ENCODE measurements at places on chromosomes 3 and 15.

GRCh38 chr3:61946570-61947324 lies 385.4 kb downstream of the PTPRG start:
- DNase-seq: no peak

- DNase-seq: no peak
Measured at GRCh38 chr15:43868406-43868805, 41.6 kb downstream of the WDR76 start.

DNA sequence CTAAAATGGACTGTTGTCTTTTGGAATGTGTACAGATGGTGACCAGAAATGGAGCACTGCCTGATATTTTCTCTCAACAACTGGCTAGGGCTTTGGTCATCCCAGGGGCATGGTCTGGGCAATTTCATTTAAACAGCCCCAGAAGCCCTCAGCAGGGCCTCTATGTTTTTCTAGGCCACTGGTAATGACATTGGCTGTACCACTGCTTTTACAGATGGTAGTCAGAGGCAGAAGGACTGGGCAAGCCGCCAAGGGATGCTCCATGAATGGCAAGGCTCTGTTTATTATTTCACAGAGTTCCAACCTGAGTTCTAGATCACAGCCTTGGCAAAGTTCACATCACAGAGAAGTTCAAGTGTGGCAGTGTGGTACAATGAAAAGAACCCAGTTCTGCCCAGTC lies 37.0 kb upstream of the LMCD1 start:
- DNase-seq: no peak

- no peak for DNase-seq
Measured at GRCh38 chr3:41580274-41580959, 381.1 kb downstream of the CTNNB1 start.

DNA sequence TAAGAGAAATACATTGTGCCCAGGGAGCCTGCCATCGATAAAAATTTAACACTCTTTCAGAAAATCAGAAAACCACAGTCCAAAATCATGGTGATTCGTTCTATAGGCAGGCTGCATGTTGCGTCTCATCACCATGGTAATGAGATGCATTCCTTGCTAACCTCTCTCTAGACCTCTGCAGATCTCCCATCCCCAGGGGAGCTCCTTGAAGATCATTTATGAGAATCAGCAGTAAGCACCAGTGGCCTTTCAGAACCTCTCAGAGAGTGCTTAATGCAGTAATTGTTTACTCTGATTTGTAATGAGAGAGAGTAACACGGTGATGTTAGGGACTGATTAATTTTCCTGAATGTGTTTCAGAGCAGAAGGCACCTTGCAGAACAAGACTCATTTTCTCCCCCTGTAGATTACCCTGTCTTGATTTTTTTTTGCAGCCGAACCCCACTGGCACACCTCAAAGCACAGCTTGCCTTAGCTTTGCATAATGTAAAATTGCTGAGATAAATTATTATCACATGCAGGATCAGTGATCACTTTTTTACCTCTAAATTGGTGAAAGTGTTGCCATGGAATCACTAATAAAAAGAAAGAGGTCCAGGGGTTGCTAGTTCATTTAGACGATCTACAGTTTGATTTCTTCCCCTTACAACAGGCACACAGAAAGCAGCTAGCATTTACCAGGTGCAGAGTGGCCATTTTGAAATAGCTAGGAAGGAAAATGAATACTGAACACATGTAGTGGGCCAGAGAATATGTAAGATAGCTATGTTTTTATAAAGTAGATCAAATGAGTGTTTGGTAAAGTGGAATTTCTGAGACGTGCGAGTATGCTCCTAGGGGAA lies 98.9 kb upstream of the CHL1 start:
- no peak for DNase-seq
